ENCODE measurements at places on chromosomes 11 and 22.

DNA sequence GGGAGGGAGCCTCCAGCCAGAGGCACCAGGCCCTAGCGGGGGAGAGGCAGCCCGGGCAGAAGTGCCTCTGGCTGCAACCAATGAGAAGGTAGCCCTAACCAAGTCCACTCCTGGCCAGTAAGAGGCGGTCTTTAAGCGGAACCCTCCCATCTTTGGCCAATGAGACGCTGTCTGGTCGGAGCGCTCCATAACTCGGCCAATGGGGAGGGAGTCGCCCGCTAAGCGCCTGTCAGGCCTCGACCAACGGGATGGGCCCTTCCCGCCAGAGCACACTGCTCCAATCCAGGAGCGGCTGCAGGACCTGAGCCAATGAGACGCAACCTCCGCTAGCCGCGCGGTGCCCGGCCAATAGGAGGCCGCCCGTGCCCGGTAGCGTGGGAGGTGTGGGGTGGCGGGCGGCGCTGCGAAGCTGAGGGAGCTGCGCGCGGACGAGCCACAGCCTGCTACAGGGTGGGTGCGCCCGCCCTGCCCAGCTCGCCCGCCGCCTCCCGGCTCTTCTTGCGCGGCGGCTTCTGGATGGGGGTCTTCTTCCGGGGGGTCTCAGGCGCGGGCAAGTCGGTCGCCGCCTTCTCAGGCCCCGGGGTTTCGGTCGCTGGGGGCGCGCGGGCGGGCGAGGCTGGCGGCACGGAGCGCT lies 12.6 kb downstream of the SCARF2 start:
- DNase-seq: no peak

DNA sequence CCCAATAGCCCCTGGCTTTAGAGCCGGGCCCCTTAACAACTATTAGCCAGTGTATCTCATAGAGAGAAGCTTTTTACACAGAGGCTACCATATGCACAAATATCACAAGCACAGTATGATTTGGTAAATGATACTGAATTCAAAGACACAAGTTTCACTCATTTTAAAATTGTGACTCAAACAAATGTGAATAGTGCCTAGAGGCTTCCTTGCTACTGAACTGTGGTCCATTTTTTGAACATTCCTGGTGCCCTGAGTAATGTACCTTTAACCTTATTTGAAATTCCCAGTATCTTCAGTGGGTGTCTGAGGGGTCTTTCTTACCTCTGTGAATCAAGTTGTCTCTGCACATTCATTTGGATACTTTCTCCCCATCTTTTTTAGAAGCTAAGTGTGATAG lies 156.2 kb downstream of the MAML2 start:
- no peak for DNase-seq

DNA sequence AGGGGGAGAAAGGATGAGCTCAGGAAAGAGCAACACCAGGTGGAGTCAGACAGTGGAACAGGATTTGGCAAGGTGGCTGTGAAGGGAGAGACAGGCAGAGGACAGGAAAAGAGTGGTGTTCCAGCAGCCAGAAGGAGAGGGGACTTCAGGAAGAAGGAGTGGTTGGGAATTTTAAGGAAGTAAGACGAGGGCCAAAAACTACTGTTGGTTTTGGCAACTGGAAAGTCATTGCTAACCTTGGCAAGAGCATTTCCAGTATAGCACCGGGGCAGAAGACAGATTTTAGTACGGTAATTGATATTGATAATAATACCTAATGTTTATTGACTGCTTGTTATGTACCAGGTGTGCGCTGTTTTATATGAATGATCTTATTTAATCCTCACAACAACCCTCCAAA lies 15.4 kb upstream of the DDX6 start:
- no peak for DNase-seq

- no peak for DNase-seq
These were observed 18.8 kb upstream of the PARVA start for GRCh38 chr11:12358302-12359188.

DNA sequence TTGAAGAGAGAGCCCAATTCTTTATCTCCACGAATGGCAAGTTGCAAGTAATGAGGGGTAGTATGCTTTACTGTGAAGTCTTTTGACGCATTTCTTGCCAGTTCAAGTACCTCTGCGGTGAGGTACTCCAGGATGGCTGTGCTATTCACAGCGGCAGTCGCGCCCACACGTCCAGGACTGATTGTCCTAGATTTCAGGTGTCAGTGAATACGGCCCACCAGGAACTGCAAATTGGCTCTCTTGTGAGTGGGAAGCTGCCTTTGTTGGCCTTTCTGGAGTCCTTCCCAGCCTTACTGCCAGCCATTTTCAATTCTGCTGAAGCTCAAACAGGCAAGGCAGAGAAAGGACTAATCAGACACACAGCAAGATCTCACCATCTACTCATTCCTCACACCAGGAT lies 8.5 kb downstream of the PPFIA1 start:
- no peak for DNase-seq

DNA sequence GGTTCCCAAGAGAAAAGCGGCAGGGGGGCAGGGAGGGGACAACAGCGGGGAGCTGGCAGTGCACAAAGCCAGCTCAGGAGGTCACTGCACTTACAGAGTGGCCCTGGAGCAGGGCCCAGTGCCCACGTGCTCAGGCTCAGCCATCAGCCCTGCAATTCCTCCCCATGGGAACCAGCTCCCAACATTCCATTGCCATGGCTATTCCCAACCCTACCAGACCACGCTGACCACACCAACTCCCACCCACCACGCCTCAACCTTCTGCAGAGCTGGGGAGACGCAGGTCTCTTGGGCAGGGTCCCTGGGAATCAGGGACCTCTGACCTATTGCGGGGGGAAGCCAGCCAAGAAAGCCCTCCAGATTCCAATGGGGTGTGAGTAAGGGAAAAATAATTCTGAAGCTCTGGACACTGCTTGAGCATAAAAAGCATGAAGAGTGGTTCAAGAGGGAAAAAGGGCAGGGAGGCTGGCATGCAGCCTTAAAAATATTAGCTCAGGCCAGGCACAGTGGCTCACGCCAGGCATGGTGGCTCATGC lies 38.3 kb upstream of the TFIP11 start:
- no peak for DNase-seq

- DNase-seq: no peak
These were observed 104.0 kb downstream of the PDE2A start for GRCh38 chr11:72569966-72570892.

- no peak for DNase-seq
These were observed 4.6 kb upstream of the POLR3H start for GRCh38 chr22:41548830-41549211.

- no peak for DNase-seq
These were observed 108.4 kb downstream of the GALNT18 start for GRCh38 chr11:11513422-11513821.

GRCh38 chr11:44300844-44301563 lies 8.9 kb downstream of the ALX4 start:
- DNase-seq: no peak

- DNase-seq: no peak
These were observed 636 bp downstream of the KCNQ1OT1 start for GRCh38 chr11:2699185-2699530.

DNA sequence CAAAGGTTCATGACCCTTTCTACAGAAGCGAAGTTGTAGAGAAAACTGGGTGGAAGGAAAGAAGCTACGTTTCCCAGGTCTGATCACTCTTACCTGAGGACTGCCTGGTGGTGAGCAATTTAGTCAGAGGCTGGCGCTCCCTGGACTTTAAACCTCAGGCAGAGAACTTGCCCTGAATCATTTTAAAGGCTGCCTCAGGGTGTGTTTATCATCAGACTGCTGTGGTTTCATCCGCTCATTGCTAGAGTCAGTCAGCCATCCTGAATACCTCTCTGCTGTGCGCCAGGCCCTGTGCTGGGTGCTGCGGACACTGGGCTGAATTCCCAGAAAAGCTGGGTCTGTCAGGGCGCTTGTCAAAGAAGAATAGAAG lies 2.7 kb downstream of the DTX4 start:
- DNase-seq: no peak

- DNase-seq: no peak
These were observed 21.1 kb downstream of the MIF start for GRCh38 chr22:23915290-23915689.

DNA sequence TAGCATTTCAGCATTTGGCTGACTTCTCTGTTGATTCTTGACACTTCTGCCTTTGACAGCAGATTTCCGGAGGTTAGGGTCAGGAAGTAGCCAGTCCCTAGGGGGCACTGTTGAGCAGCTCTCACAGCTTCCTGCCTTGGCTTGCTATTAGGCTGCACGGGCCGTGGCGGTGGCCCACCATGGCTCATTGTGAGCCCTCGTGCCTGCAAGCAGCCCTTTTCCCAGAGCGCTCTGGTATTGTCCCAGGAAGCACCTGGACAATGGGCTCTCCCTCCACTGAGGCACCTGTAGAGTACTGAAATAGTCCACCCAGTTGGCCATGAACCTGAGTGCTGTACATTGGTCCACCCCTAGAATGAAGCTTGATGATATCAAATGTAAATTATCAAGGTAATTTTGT lies 100.2 kb upstream of the GAL start:
- peak; percentile 56 for DNase-seq

GRCh38 chr22:44363013-44363979 lies 50.5 kb upstream of the SHISAL1 start:
- no peak for DNase-seq

- no peak for DNase-seq
These were observed 49.4 kb downstream of the GALNT18 start for GRCh38 chr11:11572386-11572785.

DNA sequence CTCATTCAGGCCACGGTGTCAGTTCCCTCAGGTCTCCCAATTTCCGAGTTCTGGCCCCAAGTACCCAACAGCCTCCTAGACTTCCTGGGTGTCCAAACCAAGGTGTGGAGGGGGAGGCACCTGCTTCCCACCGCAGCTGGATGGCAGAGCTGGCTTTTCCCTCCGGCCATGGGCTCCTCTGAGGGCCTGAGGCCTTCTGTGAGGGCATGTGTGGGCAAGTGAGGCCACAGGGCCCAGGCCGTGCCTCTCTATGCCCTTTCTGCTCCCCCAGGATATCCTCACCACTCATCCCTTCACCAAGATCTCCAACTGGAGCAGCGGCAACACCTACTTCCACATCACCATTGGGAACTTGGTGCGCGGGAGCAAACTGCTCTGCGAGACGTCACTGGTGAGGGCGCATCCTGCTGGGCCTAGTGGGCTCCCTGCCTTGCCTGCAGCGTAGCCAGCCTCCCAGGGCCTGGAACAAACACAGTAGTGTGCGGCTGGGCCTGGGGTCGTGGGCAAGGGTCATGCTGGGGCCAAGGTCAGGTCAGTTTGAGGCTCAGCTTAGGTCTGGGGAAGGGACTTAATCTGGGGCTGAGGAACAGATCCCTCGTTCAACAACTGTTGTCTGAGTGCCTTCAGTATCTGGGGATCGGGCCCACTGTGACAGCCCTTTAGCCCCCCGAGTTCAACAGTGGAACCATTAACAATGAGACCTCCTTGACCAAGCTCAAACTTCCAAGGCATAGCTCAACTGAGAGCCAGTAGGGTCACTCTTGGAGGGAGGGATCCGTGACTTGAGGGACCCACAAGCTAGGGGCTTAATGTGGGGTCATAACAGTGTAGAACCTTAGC lies 85.8 kb downstream of the MYO7A start:
- no peak for DNase-seq

DNA sequence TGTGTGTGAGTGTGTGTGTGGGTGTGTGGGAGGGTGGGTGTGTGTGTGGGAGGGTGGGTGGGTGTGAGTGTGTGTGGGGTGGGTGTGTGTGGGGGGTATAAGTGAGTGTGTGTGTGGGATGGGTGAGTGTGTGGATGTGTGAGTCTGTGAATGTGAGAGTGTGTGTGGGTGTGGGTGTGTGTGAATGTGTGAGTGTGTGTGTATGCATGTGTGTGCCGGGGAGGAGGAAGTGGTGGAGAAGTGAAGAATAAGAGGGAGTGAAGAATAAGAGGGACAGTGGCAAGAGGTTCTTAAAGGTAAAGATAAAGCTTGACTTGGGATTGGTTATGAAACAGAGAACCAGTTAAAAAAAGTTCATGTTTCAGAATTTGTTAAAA lies 54.0 kb downstream of the PRR5L start:
- no peak for DNase-seq

DNA sequence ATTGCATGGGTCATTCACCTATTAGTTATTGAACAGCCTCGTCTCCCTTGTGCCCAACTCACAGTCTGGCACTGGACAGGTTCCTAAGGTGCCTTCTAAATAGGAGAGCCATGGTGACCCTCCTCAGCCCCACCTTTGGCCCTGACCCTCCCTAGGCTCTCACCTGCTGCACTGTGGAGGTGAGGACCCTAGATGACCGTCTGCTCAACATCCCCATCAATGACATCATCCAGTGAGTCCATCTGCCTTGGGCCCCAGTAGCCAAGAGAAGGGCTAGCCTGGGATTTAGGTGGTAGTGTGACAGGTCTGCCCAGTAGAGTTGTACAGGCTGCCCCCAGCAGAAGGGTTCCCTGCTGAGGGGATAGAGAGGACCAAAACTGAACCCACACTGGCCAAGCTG lies 13.6 kb downstream of the UCP2 start:
- no peak for DNase-seq

DNA sequence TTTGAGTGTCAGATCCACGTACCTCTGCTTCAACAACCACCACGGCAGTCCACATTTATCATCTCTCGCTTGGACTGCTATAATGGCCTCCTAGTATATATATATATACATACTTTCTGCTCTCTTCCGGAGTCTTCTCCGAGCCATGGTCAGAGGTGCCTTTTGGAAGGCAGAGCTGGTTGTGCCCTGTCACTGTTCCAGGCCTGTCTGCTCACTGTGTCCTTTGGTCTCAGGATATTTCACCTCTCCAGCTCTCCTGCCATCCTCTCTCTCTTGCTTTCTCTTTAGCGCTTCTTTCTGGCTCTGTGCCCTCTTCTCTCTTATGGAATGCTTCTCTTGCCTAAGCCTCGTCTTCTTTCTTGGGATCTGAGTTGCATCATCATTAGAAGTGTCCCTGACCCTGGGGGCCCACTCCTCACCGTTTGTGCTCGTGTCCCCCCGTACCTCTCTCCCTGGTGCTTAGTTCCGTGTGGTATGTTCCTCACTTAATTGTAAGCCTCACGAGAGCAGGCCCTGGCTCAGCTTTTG lies 86.1 kb upstream of the RASSF10 start:
- no peak for DNase-seq

DNA sequence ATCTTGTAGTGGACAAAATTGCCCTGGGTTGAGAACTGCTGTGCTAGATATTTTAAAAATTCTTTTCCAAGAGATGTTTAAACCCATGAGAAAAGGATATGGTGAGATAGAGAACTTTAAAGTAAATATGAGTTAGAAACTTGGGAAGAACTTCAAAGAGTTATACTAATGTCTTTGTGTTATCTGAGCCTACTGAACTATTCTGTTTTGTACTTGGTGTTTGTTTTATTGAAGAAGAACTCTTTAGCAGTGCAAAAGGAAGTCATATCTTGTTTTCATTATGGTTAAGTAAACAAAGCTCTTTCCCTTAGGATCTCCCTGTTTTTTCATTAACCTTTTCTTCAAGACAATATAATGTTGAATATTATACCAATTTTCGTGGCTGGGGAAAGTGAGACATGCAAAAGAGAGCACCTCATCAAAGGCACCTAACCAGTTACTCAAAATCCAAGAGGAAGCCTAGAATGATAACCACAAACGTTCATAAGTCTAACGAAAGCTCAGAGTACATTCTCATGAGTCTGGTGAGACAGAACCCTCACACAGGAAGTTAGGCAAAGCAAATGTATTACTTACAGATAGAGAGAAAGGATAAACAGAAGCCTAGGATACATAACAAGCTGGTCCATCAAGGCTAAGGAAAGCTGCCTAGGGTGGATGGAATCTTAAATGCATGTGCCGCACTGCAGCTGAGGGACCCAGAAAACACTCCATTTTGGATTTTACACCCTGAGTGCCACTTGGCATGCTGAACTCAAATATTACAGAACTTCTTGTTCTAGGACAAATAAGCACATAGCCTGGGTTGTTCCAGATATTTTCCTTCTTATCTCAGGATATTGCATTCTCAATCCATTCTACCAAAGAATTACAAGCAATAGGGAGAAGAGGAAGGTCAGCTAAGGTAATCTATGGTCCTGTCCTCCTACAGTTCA lies 112.5 kb upstream of the ANO3 start:
- no peak for DNase-seq
